ENCODE measurements at places on chromosomes 16 and 17.

DNA sequence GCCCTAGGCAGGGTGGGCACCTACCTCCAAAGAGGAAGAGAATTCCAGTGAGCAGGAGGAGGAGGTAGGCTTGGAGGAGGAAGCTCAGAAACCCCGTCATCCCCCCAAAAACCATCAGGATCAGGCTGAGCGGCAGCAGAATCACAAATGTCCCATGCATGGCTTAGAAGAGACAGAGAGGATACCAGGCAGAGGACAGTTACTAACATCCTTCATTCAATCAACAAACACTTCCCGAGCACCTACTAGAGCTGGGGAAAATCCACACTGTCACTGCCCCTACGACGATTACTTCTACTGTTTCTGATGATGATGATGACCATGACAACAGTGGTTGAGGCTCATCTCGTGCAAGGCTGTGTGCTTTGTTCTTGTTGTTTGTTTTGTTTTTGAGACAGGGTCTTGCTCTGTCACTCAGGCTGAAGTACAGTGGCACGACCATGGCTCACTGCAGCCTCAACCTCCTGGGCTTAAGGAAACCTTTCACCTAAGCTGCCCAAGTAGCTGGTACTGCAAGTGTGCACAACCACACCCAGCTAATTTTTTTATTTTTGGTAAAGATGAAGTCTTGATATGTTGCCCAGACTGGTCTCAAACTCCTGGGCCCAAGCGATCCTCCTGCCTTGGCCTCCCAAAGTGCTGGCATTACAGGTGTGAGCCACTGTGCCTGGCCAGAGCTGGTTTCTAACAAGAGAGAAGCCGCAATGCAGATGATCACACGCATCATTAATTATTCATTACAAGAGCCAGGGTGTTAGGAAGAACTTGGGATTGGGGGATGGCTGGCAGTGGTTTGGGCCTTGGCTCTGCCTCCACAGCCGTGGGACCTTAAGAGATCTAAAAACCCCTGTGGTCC, 18.0 kb downstream of the TMEM114 start:
- DNase-seq = no peak

GRCh38 chr17:72840019-72840418, 252.5 kb downstream of the SLC39A11 start:
- no peak for DNase-seq

GRCh38 chr16:55091213-55091870, 160.7 kb downstream of the IRX5 start:
- no peak for DNase-seq

DNA sequence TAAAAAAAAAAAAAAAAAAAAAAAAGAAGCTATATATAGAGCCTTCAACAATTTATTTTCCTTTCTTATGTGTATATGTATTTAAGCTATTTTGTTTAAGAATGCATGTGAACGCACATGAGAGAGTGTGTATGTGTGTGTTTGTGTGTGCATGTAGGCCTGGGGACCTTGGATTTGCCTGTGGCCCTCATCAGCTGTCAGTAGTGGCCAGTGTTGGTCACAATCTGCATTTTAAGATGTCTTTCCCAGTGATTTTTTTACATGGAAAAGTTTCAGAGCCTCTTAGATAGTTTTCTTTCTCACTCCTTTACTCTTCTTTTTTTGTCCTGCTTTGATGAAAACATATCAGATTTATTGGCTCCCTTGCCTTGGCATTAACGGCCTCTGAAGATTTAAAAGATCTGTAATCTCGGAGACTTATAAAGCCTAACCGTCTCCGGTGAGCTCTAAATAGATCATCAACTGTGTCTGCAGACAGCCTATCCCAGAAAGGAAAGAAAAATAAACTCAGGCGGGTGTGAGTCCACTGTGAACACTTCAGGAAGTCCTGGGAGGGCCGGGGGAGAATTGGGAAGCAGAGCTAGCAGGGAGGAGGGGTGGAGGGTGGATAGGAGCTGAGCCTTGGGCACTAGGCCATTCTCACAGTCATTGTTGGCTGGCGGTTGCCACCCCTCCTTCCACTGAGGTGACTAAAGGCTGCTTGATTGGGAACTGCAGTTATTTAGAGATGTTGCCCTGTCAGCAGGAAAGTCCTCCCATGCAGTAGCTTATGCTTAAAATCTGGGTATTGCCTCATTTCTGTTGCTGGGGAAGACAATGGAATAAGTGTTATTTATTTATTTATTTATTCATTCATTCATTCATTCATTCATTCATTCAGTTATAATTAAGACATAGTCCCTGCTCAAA, 86.8 kb downstream of the WWP2 start:
- peak; percentile 97 for DNase-seq

DNA sequence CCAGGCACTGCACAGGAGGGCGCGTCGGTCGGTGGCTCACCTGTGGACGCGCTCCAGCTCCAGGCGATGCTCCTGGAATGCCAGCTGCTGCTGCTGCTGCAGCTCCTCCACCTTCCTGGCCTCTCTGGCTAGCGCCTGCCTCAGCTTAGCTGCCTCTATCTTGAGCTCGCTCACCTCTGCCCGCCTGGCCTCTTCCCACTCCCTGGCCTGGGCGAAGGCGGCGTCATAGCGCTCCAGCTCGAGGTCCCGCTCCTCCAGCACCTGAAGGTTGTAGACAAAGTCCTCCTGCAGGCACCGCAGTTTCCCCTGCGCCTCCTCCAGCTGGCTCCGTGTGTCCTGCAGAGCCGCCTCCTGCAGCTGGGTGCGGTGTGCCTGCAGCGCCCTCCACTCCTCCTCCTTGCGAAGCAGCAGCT, 11.1 kb downstream of the CCDC57 start:
- no peak for DNase-seq

DNA sequence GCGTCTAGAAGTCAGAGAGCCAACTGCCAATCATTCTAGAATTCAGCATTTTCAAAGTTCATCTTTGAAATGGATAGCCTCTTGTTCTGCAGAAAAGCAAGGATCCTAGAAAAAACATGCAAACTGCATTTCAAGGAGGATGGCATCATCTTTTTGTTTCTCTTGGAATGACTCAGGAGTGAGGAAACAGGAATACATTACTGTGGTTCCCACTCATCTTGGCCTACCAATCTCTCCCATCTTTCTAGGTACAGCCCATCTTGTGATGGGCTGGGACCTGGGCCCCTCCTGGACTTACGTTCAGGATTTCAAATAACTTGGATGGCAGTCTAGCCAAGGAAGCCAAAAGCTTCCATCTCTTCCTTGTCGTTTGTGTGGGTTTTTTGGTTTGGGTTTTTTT, 363.4 kb downstream of the CDH13 start:
- DNase-seq = peak; percentile 52
